RKO (cell line): ENCODE measurements at places on chromosomes 16 and 17.

- DNase-seq = no peak
These were observed 5.0 kb downstream of the PAM16 start for GRCh38 chr16:4345836-4346781.

DNA sequence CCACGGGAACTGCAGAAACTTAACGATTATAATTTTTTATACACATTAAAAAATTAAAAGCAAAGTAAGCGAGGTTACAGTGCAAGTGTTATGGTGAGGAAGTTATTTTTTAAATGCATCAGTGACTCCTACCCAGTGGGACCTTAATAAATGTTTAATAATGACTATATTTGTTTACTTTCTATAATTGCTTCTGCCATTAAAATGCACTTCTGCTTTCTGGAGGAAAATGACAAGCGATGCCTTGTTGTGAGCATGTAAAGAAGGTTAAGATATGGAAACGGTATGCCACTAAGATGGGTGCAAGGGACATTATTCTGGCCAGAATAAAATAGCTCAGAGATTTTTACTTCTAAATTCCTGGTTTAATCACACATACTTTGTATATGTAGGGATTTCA is 252.1 kb downstream of the CDH11 start:
- DNase-seq = no peak

DNA sequence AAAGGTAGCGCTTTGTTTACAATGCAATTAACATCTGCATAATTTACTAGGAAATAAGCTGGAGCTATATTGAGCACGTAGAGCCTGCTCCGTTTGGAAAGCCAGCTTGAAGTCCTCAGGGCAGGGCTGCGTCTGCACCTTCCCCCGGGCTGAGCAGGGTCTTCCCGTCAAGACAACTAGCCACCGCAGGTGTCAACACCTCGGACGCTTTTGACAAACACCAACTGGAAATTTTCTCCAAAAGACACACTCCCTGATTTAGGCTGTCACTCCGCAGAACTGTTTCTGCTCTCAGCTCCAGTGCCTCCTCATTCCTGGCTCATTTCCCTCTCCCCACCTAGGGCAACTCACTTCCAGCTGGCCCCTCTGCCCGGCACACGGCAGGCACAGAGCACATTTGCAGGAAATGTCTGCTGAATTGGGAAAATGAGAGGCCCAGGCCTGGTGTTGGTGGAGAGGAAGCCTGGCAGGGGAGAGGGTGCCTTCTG is 170.3 kb downstream of the MAF start:
- DNase-seq = no peak

DNA sequence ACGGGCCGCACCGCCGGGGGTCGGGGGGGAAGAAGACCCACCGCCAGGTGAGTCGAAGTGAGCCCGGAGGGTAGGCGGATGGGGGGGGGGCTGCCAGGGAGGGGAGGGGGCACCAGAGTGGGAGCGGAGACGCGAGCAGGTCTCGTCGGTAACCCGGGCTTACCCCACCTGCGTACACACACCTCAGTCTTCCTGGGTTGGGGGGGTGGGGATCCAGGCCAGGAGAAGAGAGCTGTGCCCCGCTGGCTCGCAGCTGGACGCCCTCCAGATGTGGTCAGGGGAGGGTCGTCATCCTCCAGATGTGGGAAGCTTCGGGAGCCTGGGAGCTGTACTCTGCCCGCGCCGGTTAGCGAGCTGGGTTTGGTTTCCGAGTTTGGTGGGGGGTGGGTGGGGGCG is 1.2 kb downstream of the CACNA1G start:
- no peak for DNase-seq

DNA sequence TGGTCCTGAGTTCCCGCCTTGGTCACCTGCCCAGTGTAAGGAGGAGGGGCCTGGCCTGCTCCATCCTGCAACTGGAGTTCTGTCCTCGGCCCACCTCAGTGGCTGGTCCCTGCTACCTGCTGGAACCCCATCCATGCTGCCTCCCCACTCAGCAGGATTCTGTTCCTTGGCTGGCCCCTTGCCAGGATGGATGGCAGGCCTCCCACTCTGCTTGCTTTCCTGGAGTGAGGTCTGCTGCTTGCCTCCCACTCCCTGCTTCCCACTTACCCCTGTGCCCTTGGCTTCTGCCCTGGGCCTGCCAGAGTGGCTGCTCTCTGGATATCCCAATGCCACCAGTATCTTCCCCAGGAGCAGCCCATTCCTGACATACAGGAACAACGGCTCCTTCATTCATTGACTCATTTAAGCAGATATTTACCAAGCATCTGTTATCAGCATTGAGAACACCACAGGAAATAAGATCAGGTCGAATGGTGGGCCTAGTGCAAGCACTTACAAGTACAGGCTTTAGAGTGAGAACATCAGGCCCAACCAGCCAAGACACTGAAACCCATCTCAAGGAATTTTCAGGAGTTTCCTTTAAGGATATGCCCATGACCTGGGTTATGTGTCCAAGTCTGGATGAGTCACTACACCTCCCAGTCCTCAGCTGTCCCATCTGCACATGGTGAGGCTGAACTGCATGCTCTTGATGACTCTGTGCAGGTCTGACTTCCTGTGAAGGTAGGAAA is 17.0 kb upstream of the RPRML start:
- no peak for DNase-seq

- no peak for DNase-seq
These were observed 31.6 kb downstream of the TNFRSF13B start for GRCh38 chr17:16940116-16940881.

- no peak for DNase-seq
These were observed 12.5 kb downstream of the SLC16A3 start for GRCh38 chr17:82241183-82241925.

DNA sequence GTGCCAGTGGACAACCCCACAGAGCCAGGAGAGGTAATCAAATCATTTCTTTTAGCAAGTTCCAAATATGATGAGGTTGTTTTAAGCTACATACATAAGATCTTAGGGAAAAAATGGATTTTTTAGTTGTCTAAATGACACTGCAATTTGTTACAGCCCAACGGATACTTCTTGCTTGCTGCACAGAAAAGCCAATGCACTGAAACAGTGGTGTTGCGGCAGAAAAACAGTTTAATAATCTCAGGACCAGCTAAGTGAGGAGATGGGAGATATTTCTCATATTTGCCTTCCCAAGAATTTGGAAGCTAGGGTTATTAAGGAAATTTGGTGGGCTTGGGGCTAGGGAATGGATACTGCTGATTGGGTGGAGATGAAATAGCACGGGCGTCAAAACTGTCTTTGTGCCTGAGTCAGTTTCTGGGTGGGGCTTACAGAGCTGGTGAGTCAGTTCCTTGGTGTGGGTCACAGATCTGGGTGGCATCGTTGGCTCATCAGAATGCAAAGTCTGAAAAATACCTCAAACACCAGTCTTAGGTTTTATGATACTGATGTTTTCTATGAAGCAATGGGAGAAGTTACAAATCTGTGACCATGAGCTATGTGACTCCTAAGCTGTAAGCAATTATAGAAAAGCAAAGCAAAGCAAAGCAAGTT is 255.4 kb downstream of the IRX3 start:
- DNase-seq = peak; percentile 3

GRCh38 chr17:80649672-80650330 is 105.2 kb downstream of the RPTOR start:
- peak; percentile 67 for DNase-seq

DNA sequence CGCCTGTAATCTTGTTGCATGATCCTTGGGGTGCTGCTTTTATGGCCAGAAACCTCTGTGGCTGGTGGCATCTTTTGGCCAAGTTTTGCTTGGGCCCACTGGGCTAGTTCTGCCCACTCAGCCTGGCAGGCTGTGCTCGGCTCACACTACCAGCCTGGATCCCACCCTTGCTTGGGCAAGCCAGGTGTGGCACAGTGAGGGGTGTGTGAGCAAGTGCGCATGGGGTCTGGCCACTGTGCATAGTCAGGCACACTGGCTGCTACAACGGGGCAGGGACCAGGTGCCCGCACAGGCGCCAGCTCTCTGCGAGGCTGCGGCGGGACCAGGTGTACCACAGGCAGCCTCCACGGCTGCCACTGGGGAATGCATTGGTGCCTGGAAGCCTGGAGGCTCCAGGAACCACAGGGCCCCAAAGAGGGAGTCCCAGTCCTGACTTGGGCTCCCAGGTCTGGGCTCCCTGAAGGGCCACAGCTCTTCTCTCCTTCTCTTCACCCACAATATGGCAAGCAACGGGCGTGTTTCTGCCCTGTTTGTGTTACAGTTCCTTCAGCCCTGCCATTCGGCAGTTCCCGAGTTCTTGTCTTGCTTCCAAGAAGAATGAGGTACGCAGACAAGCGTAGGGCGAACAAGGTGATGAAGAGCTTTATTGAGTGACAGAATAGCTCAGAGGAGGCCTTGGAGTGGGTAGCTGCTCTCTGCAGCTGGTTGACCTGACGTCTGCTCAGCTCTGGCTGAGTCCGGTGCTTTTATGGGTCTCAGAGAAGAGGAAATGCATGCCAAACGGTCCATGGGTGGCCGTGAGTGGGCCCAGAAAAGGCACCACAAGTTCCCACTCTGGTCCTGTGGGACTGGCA is 26.7 kb upstream of the PRM1 start:
- no peak for DNase-seq

DNA sequence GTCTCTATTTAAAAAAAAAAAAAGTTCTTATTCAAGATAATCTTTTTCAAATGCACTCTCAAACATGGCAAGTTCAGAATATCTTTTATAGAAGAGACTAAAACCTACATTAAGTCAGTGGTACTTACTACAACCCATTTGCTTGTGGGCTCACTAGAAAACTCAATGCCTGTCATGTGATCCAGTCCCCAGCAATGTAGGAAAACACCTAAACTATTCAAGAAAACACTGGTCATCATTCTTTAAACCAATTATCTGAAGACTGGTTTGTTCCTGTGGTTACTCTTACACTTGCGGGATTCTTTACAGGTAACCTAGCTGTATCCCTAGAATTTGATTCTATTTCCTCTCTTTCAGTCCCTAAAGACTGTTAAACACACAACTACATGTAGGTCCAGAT is 19.6 kb downstream of the MED13 start:
- DNase-seq = no peak

DNA sequence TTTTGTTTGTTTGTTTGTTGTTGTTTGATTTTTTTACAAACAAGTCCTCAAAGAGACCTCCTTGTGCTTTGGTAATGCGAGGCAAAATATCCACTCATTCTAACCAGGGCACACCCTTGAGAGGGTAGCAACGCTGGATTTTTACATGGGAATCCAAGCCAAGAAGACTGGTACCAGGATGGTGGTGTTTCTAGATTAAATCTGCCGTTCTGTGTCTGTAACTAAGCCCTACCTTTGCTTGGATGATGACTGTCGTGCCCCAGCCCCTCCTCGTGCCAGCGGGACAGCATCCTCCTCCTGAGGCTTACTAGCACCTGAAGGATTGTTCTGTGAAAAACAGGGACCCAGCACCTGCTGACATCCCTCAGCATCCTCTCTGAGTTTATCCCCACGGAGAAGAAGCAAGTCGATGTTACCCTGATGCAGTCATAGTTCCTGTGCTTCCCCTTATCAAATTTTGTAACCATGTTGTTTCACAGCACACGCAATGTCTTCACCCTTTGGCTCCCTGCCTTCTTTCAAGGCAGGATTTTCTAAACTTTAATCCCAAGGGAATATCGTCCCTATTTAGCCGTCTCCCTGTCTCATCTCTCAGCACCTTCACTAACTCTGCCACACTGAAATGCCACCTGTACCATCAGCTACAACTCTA is 5.1 kb upstream of the HSBP1 start:
- no peak for DNase-seq

GRCh38 chr17:70049801-70050591 is 25.0 kb upstream of the KCNJ16 start:
- DNase-seq = no peak

DNA sequence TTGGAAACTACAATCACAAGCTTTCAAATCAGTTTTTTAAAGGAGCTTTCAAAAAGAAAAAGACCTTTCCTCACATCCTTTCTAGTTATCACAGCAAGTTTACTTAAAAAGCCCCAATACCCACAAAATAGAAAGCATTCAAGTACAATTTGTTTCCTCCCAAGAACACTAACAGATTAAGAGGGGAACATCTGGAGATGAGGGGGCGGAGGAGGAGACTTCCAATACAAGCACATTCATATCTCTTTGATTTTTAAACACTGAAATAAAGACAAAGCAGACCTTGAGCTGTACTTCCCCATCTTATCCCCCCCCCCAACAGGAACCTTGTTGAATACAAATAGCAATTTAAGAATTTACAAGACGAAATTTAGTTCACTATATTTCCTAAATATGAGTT is 2.0 kb downstream of the YWHAE start:
- DNase-seq = peak; percentile 29

GRCh38 chr16:10385725-10386516 is at the start of gene ATF7IP2:
Gene ATF7IP2, plus strand, starts transcription at chr16:10386061. Its CDS starts 44,560 bp downstream, at chr16:10430621.
- peak; percentile 93 for DNase-seq

DNA sequence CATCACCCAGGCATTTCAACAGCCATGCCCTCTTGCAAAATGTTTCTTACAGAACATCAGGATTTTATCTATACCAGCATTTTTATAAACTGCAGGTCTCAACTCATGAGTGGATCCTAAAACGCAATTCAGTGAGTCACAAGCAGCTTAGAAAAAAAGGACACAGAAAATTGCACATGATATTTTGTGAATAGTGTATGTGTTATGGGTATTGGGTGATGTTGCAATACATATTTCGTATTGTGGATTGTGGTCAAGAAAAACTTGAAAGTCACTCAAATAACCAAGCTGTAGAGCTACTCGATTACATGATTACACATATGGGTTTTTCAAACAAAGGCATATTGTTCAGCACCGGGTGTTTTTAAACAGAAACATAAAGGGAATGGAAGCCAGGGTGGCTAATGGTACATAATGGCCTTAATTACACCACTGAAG is 1.4 kb downstream of the WIPI1 start:
- peak; percentile 59 for DNase-seq

DNA sequence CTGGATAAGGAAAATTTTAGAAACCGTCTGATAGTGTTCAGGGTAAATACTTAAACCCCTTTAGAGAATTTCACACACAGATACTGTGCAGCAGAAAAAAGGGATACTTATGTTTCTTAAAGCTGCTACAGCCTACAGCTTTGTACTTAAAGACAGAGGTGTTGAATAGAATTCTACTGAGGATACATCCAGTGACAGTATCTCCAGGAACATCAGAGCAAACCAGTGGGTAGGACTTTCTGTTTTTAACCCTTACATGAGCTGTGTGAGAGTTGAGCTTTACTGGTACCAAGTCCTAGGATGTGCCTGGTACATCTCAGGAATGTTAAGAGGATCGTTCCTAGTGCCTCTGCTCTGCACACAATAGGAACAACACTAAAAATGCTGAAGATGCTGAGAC is 191.5 kb downstream of the FTO start:
- no peak for DNase-seq

GRCh38 chr17:48526608-48527546 is 3.9 kb downstream of the HOXB1 start:
- DNase-seq = no peak

GRCh38 chr16:86806838-86807351 is 228.5 kb downstream of the FOXL1 start:
- no peak for DNase-seq

- no peak for DNase-seq
These were observed 673.8 kb downstream of the WWOX start for GRCh38 chr16:78773291-78773702.
